Omental fat pad (tissue), 4 donors: ENCODE measurements at places on chromosomes 2 and 18. TPM values are rescaled to one million over a fixed set of nuclear protein-coding genes. Genes with fewer than 3 reads are reported as not detected.

GRCh38 chr2:120177001-120177621, 46.1 kb downstream of the TMEM185B start:
- no peak for DNase-seq

- DNase-seq = no peak
Observed at GRCh38 chr18:65592435-65592834, 158.4 kb upstream of the CDH7 start.

- DNase-seq = peak; percentile 55
Observed at GRCh38 chr2:14634489-14635390, 2.2 kb downstream of the LRATD1 start.

DNA sequence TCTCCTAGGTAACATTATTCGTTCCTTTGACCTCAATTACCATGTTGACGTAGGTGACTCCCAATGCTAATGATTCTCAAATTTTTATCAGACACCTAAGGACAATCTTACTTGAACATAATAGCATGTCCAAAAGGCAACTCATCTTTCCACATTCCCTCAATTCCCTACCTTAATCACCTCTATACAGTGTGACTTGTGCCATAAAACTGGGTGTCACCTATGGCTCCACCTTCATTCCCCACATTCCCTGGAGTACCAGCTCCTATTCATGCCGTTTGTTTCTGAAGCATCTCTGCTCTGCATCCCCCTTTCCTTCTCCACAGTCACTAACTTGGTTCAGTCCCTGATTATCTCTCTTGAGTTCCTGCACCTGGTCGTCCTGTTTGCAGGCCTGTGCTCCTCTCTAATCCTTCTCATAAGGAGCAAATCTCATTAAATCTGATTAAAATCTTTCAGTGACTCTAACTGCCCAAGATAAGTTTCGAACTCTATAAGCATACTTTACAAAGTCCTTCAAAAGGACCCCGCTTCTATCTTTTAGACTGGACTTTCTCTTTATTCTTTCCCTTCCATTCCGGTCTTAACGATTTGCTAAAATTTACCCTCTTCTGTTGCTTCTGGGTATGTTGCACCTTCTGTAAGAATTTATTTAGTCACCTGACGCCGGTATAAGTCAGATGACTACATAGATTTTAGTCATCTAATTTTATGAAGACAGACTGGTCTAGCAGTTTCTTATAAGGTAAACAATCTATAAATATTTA, 128.7 kb downstream of the OSBPL1A start:
- no peak for DNase-seq

DNA sequence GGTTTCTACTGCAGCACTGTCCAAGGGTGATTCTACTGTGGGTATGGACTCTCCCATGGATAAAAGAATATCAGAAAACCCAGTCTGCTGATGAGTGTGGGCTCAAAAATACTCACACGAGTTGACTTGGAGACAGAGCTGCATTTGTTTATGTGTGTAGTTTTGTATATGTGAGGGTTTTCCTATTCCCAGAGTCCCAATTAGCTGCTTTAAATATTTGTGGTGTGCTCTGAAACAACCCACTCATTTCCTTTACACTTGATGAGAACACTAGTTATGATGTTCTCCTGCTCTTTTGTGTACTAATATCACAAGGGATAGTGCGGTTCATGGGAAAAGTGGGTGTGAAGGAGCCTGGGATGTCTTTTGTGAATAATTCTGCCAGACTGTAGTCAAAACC, 337.3 kb downstream of the PLCL1 start:
- DNase-seq = no peak

- no peak for DNase-seq
Observed at GRCh38 chr2:30780776-30781330, 26.4 kb downstream of the CAPN13 start.

DNA sequence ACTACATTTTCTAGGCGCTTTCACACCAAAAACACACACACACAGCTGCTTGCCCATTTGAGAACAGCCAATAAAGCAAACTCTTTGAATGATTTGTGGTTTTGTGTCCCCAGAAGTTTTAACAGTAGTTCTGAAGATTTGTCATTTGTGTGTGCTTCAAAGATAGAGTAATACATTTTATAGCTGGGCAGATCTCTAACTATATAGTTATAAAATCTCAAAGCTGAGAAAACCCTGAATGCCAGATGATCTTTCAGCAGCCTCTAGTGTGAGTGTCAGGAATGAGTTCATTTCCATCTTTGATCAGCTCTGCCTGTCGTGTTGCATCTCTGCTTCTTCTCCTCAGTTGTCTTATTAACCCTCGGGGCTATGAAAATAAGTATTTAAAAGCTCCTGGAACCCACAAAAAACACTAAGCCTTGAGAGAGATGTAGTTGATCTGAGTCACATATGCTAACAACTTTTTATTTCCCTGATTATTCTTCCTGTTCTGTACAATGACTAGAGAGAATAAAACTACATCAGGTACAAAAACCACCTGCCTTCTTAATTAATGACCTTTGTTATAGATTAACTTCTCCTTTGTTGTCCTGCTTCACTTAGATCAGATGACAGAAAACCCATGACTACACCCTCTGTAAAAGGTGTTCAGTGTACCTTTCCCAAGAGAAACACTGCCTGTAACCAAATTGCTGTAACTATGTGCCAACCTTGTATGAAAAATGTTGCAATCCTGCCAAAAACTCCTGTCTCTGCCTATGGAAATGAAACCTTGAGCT, 30.0 kb upstream of the SLC3A1 start:
- no peak for DNase-seq

FHOD3 gene
- 1.9 TPM for total RNA-seq

DIPK1C gene
- total RNA-seq = not detected

CTAGE1 gene
- not detected for total RNA-seq

DSG4 gene
- total RNA-seq = 0.09 TPM
